Astrocyte of the cerebellum (primary cell): ENCODE measurements at places on chromosomes 4 and X.

- peak; percentile 19 for DNase-seq
Observed at GRCh38 chr4:179836179-179837075, 2394.2 kb upstream of the AGA start.

DNA sequence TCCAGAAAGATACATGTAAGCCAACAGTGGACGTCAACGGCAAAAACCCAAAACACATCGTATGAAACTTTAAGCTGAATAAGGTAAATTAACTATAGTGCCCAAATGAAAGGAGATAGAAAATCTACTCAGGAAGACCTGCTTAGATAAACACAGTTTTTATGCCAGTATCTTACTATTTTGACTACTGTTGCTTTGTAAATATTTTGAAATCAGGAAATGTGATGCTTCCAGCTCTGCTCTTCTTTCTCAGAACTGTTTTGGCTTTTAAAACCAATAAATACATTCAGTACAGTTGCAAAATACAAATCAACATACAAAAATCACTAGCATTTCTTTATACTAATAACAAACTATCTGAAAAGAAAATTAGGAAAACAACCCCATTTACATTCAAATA lies 83.8 kb downstream of the SMARCA5 start:
- no peak for DNase-seq

DNA sequence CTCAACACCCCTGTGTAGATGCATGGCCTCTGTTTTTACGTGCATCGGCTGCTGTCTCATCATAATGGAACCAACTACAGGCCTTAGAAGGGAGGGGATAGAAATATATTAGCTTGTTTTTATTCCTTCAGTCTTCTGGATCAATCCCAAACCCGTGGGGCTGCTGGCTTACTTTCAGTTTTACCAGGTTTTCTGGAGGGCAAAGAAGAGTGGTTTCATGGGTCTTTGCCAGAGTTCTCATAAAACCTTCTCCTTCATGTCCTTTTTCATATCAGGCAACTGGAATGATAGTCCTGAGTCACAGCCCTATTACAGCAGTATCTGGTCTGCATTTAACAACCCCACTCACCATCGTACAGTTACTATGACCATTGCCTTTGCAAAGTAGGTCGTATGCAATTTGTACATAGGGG lies 34.6 kb downstream of the PPP2R2C start:
- no peak for DNase-seq

GRCh38 chr4:74217365-74217764 lies 59.4 kb downstream of the MTHFD2L start:
- peak; percentile 26 for DNase-seq

GRCh38 chr4:40865696-40866095 lies 115.9 kb downstream of the NSUN7 start:
- DNase-seq, result no peak

DNA sequence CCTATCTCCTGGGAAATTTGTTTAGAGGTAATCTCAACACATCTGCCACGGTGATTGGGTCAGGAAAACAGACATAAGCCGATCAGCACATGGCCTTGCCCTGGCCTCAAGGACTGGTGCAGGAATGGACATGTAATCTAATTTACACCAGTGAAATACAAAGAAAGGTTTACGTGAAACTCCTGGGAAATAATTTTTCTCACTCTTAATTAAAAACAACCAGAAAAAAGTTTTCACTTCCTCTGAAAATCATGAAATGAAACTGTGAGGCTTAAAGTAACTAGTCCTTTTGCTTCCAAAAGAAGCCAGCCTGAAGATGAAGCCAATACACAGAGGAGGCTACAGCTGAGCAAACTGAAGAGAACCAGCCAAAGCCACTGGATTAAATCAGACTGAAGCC lies 154.1 kb upstream of the FAM241A start:
- no peak for DNase-seq

DNA sequence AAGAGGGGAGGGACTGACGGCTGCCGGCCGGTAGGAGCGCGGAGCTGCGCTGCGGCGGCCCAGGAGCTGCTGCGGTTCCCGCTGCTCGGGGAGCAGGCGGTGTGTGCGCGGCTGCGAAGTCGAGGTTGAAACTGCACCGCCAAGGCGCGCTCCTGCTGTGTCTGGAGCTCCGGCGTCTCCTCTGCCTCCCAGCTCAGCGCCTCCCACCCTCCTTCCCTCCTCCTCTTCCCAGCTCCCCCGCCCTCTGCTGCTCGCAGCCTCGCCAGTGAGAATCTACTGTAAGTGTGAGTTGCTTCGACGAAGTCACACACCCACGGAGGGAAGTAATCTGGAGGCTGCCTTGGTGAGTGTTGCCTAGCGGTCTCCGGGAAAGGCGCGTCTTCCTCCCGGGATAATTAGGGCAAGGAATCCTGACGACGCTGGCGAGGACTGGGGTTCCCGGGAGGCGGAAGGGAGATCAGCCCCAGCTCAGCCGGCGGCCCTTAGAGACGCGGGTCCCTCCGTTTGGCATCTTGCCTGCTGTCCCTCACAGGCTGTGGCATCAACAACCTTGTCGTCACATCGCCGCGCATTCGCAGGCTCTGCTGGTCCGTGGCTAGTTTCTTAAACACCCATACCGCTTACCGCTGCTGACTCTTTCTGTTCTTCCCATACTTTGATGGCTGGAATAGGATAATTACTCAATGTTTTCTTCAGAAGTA lies at the start of gene EPHA5:
Gene EPHA5 (minus strand): TSS at position 159 of the 701 bp plus-strand sequence. CDS start 747 bp downstream, outside the sequence.
- peak; percentile 90 for DNase-seq

- DNase-seq, result no peak
Observed at GRCh38 chr4:99807666-99808065, 9.0 kb upstream of the DAPP1 start.

DNA sequence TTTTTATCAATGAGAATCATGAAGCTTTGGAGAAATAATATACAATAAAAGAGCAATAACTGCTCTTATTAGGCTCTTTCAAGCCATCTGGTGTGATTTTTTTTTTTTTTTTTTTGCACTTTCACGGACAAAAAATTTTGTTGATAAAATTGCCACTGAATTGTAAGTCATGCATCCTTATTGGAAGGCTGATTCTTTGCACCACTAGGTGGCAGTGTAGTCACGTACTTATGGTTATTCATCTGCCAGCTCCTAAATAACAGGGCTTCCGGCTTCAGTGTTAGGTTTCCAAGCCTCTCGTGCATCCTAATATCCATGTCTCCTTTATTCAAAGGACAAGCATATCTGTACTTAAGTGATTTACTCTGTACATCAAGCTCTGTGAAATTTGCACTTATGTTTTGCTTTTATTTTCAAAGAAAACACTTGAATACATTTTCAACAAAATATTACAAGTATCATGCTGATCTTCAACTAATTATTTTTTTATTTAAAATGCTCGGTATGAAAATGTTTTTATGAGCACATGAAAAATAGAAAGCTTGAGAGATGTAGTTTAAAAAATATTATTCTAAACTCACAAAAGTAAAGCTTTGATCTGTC lies 1578.3 kb upstream of the TENM3 start:
- peak; percentile 91 for DNase-seq

- no peak for DNase-seq
Observed at GRCh38 chr4:73070074-73070390, 516 bp upstream of the COX18 start.

- DNase-seq, result no peak
Observed at GRCh38 chrX:53678667-53679066, 7.9 kb downstream of the HUWE1 start.

DNA sequence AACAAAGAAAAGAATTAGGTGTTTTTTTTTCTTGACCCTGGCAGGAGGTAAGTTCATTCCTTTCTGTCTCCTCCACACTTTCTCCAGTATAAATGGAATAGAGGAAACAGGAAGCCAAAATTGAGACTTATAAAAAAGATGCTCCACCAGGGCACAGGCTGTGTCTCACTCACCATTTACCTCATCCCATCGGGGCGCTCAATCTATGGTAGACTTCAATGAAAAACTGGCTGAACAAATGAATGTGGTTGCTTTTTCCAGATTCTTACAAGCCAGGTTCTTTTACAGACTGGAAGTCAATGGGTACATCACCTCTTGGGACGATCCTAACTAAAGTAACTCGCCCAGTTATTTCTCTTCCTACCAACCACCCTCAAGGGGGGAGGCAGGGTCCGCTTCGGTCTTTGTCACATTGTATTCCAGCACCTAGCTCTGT lies 685 bp downstream of the COMMD8 start:
- no peak for DNase-seq

DNA sequence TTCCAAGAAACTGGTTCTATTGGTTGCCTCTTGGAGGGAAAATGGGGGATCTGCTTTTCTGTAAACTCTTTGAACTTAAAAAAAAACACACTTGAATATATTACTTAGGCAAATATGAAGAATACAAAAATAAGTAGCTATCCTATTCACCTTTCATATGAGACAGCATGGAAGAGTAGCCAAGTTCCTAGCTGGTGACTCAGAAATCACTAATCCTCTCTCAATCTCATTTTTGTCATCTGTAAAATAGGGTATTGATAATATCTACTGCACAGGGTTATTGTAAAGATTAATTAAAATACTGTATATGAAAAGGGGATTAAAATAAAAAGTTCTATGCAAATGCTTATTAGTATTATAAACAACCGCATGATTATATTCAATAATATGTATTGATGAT lies 12.7 kb downstream of the MGARP start:
- no peak for DNase-seq

GRCh38 chr4:138209094-138209493 lies 33.1 kb downstream of the SLC7A11 start:
- no peak for DNase-seq

DNA sequence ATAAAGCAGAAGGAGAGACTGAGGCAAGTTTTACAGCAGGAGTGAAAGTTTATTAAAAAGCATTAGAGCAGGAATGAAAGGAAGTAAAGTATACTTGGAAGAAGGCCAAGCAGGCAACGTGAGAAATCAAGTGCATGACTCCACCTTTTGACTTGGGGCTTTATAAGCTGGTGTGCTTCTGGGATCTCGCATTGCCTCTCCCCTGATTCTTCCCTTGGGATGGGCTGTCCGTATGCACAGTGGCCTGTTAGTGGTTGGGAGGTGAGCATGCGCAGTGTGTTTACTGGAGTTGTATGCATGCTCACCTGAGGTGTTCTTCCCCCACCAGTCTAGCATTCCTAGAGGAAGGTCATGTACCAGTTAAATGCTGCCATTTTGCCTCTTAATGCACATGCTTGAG lies 29.1 kb upstream of the C1QTNF7 start:
- DNase-seq, result no peak

- DNase-seq, result no peak
Observed at GRCh38 chr4:168696826-168697225, 200.0 kb downstream of the PALLD start.

DNA sequence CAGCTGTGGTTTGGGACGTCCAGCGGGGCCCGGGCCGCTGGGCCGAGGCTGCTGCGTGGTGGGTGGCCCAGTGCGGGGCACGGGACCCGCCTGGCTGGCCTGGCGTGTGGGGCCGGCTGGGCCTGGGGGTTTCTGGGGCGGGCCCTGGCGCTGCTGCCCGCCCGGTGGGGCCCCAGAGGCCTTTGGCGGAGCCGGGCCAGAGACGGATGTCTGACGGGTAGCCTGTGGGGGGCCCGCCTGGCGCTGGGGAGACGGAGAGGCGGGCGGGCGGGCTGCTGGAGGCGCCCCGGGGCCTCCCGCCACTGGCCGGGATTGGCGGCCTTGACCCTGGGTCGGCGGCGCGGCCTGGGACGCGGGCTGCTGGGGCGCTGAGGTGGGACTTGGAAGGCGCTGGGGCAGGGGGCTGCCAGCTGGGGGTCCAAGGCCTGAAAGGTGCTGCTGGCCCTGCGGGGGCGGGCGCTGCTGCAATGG lies 8.1 kb upstream of the TIMP1 start:
- DNase-seq, result no peak

GRCh38 chrX:85698921-85699320 lies 319.5 kb upstream of the POF1B start:
- no peak for DNase-seq
